ENCODE measurements at places on chromosomes 2 and 18.

GRCh38 chr2:19843992-19844515 is 57.7 kb downstream of the TTC32 start:
- DNase-seq: no peak

DNA sequence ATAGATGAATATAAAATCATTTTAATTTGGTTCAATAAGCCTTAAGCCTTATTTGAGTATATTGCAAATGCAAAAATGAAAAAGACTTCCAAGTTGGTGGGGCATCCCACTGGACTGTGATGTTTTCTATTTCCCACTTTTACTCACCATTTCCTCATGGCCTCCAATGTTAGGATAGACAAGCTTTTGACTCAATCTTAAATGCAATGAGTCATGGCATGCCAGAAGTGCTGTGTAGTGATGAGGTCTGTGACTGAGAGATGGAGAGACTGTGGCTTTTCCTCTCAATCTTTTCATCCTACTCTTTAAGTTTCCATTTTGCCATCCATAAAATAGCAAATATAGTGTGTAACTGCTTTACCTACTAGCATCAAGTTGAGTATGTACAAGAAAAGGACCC is 1401.2 kb upstream of the CELF4 start:
- DNase-seq: no peak

DNA sequence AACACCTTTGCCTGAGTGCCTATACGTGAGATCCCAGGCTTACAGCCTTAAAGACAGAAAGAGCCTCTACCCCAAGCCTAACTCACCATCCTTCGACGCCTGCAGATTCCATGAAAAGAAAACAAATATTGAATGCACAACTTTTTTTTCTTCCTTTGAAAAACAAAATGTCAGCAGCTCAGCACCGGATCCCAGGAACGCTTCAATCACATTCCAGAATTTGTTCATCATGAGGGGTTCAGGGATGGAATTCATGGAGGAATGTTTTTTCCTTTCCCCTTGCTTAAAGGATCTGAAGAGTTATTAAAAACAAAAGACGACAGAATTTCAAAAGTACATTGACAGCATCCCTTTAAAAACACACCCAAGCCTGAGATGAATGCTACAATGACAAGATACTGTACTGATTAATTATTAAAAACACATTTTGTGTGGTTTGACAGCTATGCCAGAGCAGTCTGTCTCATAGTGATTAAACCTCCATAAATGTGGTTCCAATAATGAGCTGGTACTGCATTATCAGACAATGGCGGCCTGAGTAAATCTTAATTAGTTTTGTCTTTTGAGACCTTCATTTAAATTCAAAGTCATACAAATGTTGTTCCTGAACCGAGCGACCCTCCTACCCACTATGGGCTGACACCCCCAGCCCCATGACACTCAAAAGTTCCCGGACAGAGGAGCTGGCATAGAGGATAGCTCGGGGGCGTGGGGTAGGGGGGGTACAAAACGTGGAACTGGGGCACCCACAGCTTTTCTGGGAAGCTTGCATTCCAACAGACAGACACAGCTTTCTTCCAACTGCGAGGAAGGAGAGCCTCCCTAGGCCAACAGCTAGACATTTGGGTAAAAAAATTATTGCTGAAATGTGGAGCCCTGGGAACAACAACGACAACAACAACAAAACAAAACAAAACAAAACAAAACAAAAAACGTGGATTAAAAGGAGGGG is 227.5 kb downstream of the TTC32 start:
- DNase-seq: no peak

DNA sequence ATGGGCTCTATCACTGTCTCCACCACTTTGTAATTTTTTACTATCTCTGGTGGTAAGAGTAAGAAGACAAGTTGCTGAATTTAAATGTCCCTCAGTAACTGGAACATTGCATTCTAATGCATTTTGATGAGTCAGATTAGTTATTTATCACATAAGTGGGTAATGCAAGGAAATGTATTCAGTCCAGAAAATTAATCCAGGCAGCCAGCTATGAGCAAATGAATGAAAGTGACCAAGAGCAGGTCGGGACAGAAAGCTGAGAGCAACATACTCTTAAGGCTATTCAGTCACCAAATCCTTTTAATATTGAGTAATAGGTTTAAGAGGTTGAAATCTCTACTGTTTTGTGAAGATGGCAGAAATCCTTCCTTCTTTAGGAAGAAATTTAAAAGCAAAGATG is 265.5 kb upstream of the PARD3B start:
- no peak for DNase-seq

DNA sequence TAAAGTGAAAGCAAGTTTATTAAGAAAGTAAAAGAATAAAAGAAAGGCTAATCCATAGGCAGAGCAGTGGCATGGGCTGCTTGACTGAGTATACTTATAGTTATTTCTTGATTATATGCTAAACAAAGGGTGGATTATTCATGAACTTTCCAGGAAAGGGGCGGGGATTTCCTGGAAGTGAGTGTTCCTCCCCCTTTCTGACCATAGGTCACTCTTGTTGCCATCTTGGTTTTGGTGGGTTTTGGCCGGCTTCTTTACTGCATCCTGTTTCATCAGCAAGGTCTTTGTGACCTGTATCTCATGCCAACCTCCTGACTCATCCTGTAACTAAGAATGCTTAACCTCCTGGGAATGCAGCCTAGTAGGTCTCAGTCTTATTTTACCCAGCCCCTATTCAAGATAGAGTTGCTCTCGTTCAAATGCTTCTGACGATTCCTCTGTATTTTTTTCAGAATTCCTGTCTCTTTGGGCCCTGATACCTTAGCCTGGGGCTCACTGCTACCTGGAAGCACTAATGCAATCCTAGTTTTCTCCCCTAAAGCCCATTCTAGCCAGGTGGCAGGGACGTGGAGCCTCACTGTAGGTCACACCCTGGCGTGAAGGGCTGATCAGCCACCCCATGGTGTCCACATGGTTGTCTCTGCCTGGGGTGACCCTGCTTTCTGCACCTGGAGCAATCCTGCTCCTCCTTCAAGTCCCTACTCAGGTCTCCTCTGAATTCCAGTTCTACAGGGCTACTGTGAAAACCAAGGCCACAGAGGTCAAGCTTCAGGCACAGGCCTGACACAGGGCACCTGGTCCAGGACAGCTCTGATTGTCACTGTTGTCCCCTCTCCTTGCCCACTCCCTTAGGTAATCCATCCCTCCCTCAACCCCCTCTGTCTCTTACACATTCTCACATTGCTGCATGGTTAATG is 6.0 kb upstream of the SLC35F6 start:
- DNase-seq: no peak

- DNase-seq: no peak
Measured at GRCh38 chr2:196290136-196290535, 118.8 kb upstream of the STK17B start.

DNA sequence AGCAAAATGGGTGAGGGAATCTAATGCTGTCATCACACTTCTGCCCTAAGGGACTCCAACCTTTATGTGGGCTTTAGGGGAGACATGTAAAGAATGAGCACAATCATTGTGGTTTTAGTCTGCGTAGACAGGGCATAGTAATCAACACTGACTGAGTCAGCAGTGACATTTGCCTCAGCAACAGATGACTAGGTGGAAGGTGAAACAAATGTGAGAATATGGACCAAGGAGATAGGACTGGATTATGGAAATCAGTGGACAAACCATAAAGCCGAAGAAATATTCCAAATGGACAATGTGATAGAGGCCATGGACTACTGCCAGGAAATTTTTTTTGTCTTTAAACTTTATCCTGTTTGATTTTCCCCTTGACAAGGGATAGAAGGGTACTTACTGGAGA is 83.9 kb downstream of the PDK1 start:
- no peak for DNase-seq

DNA sequence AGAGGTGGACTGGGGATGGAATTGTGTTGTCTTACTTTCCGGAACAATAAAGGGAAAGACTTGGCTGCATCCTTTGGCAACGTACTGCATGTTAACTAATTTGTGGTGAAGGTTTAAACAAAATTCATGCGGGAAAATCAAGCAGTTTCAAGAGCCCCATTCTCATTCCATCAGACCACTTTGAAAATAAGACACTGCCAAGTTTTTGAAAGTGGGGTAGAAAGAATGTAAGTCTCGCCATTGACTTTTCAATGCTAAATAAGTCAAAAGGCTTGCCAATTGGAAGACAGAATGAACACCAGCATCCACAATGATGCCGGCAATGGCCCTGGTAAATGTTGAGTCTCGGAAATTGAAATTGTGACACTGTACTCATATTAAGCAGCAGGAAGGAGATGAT is 322.0 kb downstream of the RND3 start:
- no peak for DNase-seq

- no peak for DNase-seq
Measured at GRCh38 chr18:74451148-74451547, 6.0 kb downstream of the DIPK1C start.

GRCh38 chr2:217515615-217516309 is 487.0 kb downstream of the TNS1 start:
- no peak for DNase-seq

GRCh38 chr2:230956827-230957755 is 32.0 kb upstream of the GPR55 start:
- DNase-seq: no peak

DNA sequence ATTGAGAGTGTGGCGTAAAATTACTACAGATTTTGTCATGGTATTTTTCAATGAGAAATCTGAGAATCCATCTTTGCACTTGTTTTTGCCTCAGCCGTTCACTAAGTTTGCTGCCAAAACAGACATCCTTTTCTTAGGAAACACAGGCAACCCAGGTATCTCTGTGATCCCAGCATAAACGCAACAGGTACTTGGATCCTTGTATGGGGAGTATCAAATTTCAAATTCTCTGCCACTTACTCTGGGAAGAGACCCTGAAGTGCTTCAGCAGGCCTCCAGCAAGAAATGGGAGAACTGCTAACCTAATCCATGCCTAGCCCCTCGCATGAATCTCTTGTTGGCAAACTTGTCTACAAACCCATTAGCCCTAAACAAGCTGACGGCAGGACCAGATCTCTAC is 83.1 kb downstream of the BCL11A start:
- DNase-seq: no peak

GRCh38 chr2:64784168-64785061 is 130.7 kb upstream of the SERTAD2 start:
- no peak for DNase-seq

DNA sequence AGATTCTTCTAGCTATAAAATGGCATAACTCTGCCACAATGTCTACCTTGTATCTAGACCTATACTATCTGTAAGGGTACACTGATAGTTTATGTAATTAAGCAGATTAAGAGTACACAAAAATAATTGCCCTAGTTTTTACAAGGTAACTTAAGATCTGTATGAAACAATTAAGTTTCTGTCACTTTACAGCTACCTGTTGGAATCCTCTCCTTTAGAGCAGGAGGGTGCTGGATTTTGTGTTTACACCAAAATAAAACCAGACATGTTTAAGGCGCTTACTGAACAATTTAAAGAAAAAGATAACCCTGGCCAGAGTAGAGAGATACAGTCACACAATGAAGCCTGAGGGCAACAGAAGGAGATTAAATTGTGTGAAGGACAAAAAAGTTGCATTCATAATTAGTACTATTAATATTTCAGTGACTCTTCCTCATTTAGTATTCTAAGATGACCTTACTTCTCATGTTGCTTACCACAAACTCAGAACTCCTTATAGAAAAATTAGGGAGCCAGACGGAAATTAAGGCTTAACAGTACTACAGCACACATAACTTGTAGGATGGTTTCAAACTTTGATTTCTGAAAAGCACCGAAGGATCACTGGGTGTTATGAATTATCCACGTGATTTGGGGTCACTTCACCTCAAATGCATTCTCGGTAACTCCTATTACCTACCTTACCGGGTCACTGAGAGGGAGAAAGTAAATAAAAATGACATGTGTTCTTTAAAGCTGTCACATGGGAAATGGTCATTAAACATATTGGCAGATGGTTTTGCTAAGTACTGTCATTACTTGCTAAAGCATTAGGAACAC is 1.0 kb downstream of the DARS1 start:
- DNase-seq: no peak

GRCh38 chr2:110807522-110807921 is 75.1 kb downstream of the ACOXL start:
- DNase-seq: no peak

GRCh38 chr2:168185583-168186274 is 61.7 kb downstream of the STK39 start:
- DNase-seq: no peak

GRCh38 chr2:85783796-85784195 is 30.0 kb downstream of the ATOH8 start:
- no peak for DNase-seq

DNA sequence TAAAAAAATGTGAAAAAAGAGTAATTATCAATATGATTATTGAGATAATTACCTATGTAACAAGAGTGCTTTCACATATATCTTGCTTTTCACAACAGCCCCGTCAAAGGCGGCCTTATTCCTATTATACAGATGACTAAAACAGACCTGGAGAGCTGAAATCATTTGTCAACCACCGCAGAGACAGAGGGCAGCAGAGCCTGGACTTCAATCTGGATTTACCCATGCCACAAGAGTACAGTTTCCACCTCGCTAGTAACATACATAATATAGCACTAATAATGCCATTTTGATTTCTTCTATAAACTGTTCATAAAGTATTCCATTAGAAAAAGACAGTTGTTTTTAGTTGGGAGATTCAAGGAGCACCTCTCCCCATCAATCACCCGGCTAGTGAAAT is 121.8 kb downstream of the EPB41L3 start:
- no peak for DNase-seq

GRCh38 chr18:62368100-62368499 is 43.0 kb downstream of the TNFRSF11A start:
- no peak for DNase-seq

GRCh38 chr2:177183860-177184259 is 28.7 kb upstream of the HNRNPA3 start:
- DNase-seq: no peak

- DNase-seq: no peak
Measured at GRCh38 chr2:119527999-119528398, 3.7 kb upstream of the SCTR start.

GRCh38 chr2:131418625-131419024 is 54.7 kb upstream of the RAB6D start:
- DNase-seq: no peak

DNA sequence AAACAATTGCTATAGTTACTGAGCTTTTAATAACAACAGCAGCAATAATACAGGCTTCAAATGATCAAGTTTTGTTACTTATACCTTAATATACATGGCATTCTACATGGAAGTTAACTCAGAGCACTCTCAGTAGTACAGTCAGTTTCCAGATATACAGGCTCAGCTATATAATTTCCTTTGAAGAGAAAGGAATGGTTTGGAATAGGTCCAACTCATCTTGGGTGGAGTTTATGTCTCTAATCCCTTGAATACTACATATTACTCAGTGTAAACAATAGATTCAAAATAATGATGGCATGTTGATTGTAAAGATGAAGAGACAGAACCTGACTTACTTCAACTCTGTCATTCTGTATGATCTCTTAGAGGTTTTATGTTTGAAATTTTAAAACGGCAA is 174.9 kb downstream of the EPHA4 start:
- no peak for DNase-seq

DNA sequence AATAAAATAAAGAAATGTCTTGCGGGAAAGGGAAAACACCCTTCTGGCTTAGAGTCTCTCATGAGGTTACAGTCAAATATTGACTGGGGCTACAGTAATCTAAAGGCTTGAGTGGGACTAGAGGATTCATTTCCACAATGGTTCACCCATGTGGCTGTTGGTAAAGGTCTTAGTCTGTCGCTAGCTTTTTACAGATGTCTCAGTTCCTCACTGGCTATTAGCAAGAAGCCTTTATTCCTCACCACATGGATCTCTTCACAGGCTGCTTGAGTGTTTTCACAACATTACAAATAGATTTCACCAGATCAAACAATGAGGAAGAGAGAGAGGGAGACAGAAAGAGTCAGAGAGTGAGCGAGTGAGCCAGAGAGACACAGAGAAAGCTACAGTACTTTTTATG is 8.3 kb upstream of the ZC3H15 start:
- no peak for DNase-seq

Measured in stimulated activated CD4-positive, alpha-beta T cell treated with anti-CD3 and anti-CD28 coated beads, Interleukin-4, amount 100 ng/mL, for 48 hours (primary cell).